ENCODE measurements at places on chromosomes 11 and 22. TPM values are rescaled to one million over a fixed set of nuclear protein-coding genes. Genes with fewer than 3 reads are reported as not detected.

CCDC73 gene
- not detected for total RNA-seq

DNA sequence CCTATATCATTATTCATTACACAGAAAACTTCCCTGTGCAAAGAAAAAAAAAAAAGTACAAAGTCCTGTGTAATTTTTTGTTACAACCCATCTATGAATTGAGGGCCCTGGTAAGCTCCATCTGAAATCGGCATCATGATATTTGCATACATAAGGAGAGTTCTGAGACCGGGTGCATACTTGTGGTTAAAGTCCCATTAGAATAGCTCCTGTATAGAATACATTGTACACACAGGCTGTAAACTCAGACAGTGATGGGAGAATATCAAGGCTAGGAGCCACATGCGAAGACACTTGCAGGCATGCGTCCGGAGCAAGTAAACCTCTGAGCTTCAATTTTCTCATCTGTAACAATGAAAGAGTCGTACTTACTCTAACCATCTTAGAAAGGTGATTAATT, 353.2 kb downstream of the ETS1 start:
- no peak for DNase-seq
- H3K4me3 ChIP-seq, result no peak overlapping the region
- no peak overlapping the region for H3K27ac ChIP-seq

DNA sequence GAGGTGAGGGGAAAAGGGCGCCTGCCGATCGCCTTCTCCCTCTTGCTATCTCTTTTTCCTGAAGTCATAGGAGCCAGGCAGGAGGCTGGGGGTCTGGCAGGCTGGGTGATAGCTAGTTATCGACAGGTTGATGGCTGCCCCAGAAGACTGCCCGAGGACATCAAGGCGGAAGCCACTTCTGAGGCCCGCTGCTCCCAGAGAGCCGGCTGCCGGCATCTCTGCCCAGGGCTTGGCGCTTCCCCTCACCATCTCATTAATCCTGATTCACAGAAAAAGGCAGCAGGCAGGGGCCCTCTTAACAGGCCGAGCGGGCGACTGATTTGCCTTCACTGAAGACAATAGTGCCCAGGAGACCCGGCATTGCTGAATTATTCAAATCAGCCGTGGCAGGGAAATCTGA, 124.2 kb downstream of the MIAT start:
- no peak overlapping the region for H3K4me3 ChIP-seq
- no peaks in the 10 kb centered on the region for H3K4me1 ChIP-seq
- H3K27me3 ChIP-seq, result no peaks in the 10 kb centered on the region
- H3K27ac ChIP-seq, result no peak overlapping the region
- no peak for DNase-seq

DNA sequence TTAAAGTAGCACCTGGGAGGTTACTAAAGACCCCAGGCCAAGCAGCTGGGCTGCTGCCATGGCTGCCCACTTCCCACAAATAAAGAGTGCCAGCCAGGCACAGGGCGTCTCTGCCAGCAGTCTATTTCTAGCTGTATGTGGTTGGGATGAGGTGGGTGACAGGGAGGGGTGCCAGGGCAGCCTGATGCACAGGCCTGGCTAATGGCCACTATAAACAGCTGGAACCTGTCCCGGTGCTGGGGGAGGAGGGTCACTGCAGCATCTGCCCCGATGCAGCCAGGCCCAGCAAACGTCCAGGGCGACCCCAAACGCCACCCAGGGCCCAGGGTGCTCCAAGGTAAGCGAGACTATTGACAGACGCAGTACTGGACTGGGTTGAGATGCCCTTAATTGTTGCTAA, 37.4 kb downstream of the SCUBE1 start:
- no peak for DNase-seq
- H3K27me3 ChIP-seq, result peaks cover 6% of the 10 kb centered on the region
- H3K36me3 ChIP-seq, result no peaks in the 10 kb centered on the region
- no peak overlapping the region for H3K27ac ChIP-seq

GRCh38 chr11:124760205-124760652, 1.9 kb downstream of the ESAM start:
- no peak overlapping the region for H3K4me3 ChIP-seq
- peaks cover 50% of the 10 kb centered on the region for H3K27me3 ChIP-seq
- H3K36me3 ChIP-seq, result no peaks in the 10 kb centered on the region
- no peak overlapping the region for H3K27ac ChIP-seq
- H3K4me1 ChIP-seq, result peaks cover 19% of the 10 kb centered on the region
- no peak for DNase-seq

- no peak for DNase-seq
- H3K27me3 ChIP-seq, result no peaks in the 10 kb centered on the region
- no peak overlapping the region for H3K27ac ChIP-seq
- no peaks in the 10 kb centered on the region for H3K36me3 ChIP-seq
- no peak overlapping the region for H3K4me3 ChIP-seq
Observed at GRCh38 chr22:33325232-33326004, 267.2 kb upstream of the SYN3 start.

GAL3ST3 gene
- total RNA-seq, result not detected

DKK3 gene
- total RNA-seq, result not detected

ADAMTS15 gene
- total RNA-seq, result not detected

- peaks cover 32% of the 10 kb centered on the region for H3K36me3 ChIP-seq
- H3K27ac ChIP-seq, result peak overlapping the region; percentile 99
- DNase-seq, result no peak
- peaks cover 66% of the 10 kb centered on the region for H3K4me1 ChIP-seq
- H3K4me3 ChIP-seq, result peak overlapping the region; percentile 36
- no peaks in the 10 kb centered on the region for H3K27me3 ChIP-seq
Observed at GRCh38 chr22:41863472-41863871, 30.6 kb downstream of the SREBF2 start.

DNA sequence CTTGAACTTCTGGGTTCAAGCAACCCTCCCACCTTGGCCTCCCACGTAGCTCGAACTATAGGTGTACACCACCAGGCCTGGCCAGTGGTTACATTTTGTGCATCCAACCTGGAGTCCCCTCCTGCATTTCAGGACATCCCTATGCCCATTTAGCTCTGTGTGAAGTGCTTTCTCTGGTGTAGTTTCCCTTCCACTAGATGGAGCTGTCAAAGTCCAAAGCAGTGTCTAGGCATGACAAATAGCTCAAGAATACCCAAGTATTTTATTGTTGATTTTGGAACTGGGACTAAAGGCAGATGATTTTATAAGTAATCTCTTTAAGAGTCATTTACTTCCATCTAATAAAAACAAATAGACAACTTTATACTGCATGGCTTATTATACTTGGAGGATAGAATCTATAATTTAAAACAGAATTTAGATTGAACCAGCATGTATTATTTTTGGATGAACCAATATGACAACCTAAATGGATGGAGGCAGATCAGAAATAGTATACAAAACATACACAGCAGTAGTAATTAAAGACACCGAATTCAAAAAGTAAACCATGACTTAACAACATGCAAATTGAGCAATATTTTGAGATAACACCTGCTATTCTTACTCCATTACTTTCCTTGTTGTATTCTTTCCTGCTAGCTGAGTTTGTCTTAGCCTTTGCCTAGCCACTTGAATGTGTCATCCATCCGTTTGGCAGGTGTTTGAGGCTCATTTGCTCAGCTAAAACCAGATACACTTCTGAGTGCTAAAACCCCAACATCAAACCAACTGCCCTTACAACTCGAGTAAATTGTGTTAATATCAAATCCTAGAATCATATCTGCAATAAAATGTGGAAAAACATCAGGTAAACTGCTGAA, 37.7 kb downstream of the EIF4ENIF1 start:
- no peaks in the 10 kb centered on the region for H3K27me3 ChIP-seq
- peak overlapping the region; percentile 26 for H3K27ac ChIP-seq
- no peaks in the 10 kb centered on the region for H3K4me1 ChIP-seq
- no peak for DNase-seq

- H3K27ac ChIP-seq, result no peak overlapping the region
- H3K27me3 ChIP-seq, result no peaks in the 10 kb centered on the region
- H3K4me1 ChIP-seq, result no peaks in the 10 kb centered on the region
Observed at GRCh38 chr11:21485006-21485405, 707.9 kb upstream of the ANO5 start.

- peaks cover 8% of the 10 kb centered on the region for H3K27me3 ChIP-seq
- peaks cover 1% of the 10 kb centered on the region for H3K36me3 ChIP-seq
Observed at GRCh38 chr11:69352715-69353319, 58.9 kb downstream of the MYEOV start.

OR2AG2 gene
- total RNA-seq, result not detected

GRCh38 chr11:11594162-11594561, 27.6 kb downstream of the GALNT18 start:
- no peaks in the 10 kb centered on the region for H3K4me1 ChIP-seq
- H3K27ac ChIP-seq, result no peak overlapping the region
- H3K27me3 ChIP-seq, result no peaks in the 10 kb centered on the region
- no peaks in the 10 kb centered on the region for H3K36me3 ChIP-seq

- no peaks in the 10 kb centered on the region for H3K27me3 ChIP-seq
- DNase-seq, result no peak
- peaks cover 6% of the 10 kb centered on the region for H3K4me1 ChIP-seq
- no peak overlapping the region for H3K27ac ChIP-seq
- H3K4me3 ChIP-seq, result no peak overlapping the region
Observed at GRCh38 chr11:62438641-62439040, 19.8 kb downstream of the SCGB1A1 start.

GNAZ gene
- total RNA-seq, result 1.6 TPM

SCN3B gene
- total RNA-seq, result not detected

GLYAT gene
- total RNA-seq, result not detected

MS4A12 gene
- not detected for total RNA-seq

DNA sequence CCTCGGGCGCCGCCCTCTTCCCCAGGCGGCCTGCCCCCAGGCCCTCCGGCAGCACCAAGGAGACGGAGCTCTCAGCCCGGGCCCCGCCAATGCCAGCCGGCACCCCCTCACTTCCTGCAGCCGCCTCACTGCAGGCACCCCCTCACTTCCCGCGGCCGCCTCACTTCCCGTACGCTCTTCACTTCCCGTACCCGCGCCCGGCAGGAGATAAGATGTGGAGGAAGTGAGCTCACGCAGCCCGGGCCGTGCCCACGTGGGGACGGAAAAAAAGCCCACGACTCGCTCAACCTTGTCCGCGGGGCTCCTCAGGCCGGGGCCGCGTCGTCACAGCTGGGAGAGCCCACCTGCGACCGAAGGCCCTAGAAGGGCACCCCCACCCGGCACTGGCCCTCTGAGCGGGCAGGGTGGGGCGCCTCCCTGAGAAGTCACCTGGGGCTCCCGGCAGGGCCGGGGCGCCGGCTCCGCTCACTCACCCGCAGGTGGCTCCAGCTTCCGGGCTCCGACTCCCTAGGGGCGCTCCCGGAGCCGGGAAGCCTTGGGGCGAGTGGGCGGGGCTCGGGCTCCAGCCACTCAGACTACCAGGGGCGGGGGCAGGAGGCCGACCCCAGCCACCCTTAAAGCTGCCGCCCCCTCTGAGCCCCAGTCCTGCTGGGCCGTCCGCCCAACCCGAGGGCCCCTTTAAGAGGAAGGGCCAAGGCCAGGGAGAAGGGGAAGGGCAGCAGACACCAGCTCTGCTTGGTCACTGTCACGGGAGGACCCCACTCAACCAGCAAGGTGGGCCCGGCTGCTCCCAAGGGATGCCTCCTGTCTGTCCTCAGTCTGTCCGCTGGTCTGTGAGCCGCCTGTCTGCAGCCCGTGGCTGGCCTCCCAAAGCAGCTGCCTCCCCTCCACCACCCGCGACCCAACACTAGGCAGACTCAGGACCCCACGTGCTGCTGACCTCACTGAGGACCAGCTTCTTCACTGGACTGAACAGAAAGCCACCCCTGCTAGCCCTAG, 31.4 kb downstream of the PISD start:
- no peaks in the 10 kb centered on the region for H3K36me3 ChIP-seq
- peak overlapping the region; percentile 81 for H3K4me3 ChIP-seq
- peak; percentile 93 for DNase-seq
- peaks cover 61% of the 10 kb centered on the region for H3K4me1 ChIP-seq

GRCh38 chr22:29427176-29427760, 11.1 kb upstream of the RFPL1 start:
- peaks cover 2% of the 10 kb centered on the region for H3K27me3 ChIP-seq
- DNase-seq, result no peak
- no peak overlapping the region for H3K4me3 ChIP-seq
- no peak overlapping the region for H3K27ac ChIP-seq
- H3K4me1 ChIP-seq, result no peaks in the 10 kb centered on the region

- peaks cover under 1% of the 10 kb centered on the region for H3K4me1 ChIP-seq
- peak; percentile 43 for DNase-seq
- no peaks in the 10 kb centered on the region for H3K27me3 ChIP-seq
- no peak overlapping the region for H3K4me3 ChIP-seq
Observed at GRCh38 chr11:61904539-61905048, 12.8 kb downstream of the RAB3IL1 start.

- no peaks in the 10 kb centered on the region for H3K27me3 ChIP-seq
- no peak for DNase-seq
- no peak overlapping the region for H3K27ac ChIP-seq
- no peak overlapping the region for H3K4me3 ChIP-seq
- H3K36me3 ChIP-seq, result peaks cover 20% of the 10 kb centered on the region
Observed at GRCh38 chr11:13367115-13367514, 89.5 kb downstream of the BMAL1 start.

DNA sequence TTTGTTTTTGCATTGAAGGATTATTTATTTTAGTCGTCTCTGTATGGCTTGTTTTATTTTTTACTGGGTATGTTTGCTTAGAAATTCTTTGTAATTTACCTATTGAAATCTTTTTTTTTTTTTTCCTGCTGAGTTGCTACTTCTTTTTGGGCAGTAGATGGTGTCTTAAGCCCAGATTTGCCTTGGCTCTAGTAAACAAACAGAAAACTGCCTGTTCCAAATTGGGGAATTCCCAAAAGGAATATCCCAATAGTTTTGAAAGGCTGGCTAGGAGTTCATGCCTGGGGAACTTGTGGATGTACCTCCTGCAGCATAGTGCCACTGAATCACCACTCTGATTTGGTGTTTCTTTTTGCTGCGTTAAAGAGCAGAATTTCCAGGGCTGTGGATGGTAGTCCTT, 17.7 kb downstream of the PAMR1 start:
- H3K4me3 ChIP-seq, result no peak overlapping the region
- no peak for DNase-seq
- H3K27ac ChIP-seq, result no peak overlapping the region
- H3K27me3 ChIP-seq, result peaks cover 11% of the 10 kb centered on the region

DNA sequence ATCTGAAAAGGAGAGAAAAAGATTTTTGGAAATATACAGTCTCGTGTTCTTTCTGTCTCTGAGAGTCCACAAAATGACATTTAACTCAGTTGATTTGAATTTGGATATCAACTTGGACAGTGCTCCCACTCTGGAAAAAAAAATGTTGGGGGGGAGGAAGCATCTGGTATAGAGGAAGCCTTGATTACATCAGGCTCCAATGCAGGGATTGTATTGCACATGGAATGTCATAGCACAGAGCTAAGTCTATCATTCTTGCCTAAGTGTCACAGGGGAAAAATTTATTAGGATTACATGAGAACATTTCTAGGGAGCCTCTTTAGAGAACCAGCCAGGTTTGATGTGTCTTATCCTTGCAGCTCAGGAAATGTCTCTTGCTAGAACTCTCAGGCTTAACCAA, 23.0 kb downstream of the MS4A6A start:
- H3K4me1 ChIP-seq, result peaks cover 8% of the 10 kb centered on the region
- no peak overlapping the region for H3K27ac ChIP-seq
- no peak overlapping the region for H3K4me3 ChIP-seq
